Right lung (tissue), 10 donors: ENCODE measurements at places on chromosomes 1 and 21. TPM values are rescaled to one million over a fixed set of nuclear protein-coding genes. Genes with fewer than 3 reads are reported as not detected.

DNA sequence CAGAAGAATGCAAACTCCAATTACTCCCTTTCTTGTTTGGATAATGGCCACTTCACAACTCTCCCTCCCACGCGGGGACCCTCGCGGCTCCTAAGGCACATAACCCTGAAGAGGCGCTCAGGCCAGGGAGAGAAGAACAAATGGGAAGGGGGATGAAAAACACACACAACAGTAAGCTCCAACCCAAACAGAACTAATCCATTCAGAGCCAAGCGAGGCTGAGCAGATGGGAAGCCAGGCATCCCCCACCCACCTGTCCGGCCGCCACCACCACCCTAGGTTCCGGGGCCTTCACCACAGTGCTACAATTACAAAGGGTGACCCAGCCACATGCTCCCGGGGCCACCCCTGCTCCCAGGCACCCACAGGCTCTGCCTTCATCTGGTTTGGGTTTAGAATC is 101.5 kb downstream of the MRPL37 start:
- no peak for DNase-seq

- no peak for DNase-seq
Measured at GRCh38 chr1:166338105-166338504, 171.3 kb upstream of the FAM78B start.

- no peak for DNase-seq
Measured at GRCh38 chr1:185500001-185500626, 183.1 kb upstream of the IVNS1ABP start.

DNA sequence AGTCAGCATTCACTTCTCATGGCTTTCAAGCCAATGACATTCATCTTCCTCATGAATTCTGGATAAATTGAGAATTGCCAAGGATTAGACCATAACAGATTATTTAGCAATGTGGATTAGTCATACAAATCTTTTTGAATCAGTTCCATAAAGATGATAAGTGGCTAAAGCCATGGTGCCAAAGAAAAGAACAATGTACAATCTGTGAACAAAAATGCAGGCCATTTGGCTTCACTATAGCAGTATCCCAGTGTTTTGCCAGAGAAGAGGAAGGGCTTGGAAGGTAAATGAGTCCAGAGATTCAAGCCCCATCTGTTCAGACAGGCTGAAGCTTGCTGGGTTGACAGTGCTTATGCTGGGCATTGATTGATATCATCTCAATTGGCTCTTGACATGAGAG is 376.4 kb upstream of the LRRC7 start:
- DNase-seq, result no peak

Gene WNT2B
- polyA plus RNA-seq, result 4.7 TPM
